ENCODE measurements at places on chromosomes 7 and 10.

DNA sequence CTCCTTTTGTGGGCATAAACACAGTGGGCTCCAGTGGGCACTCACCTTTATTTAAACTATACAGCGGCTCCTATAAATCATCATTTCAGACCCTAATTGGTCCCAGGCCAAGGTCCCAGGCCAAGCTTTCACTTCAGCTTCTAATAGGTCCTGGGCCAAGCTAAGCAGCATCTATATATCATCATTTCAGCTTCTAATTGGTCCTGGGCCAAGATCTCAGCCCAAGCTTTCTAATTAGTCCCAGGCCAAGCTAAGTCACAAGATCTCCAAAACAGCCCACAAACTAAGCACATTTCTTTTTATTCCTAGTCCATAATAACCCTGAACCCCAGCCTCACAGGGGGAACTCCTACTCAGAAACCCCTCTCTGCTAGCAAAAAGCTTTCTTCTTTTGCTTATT, 47.1 kb downstream of the ZNF680 start:
- DNase-seq = no peak

DNA sequence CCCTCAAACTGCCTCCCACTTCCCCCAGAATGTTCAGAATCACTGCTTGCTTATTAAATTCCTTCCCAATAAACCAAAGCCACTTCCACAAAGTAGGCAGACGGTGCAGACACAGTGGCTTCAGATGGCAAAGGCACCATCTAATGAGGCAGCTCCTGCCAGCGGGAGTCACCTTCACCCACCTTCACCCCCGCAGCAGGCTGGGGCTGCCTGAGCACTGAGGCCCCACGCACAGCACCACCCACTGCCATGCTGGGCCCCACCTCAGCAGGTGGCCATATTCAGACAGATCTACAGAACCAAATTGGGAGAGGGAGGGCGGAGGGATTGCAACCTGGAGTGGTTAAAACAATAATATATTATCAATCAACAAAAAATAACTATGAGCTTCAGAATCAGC, 118.5 kb downstream of the GRID1 start:
- DNase-seq = no peak

DNA sequence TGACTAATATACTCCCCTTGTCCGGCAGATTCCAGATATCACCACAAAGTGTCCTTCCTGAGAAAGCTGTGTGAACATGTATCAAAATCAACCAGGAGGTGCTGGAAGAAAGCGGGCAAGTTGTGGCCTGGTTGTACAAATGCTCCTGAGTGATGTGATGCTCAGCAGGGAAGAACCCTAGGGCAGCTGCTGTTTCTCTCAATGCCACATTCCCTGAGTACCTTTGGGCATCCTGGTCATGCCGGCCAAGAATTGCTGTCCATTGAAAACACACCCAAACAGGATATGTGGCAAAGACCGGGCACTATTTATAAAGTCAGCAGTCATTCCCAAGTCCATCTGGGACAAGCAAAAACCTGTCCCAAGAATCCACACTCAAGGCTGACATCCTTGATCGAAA, 7.8 kb upstream of the ADCY1 start:
- no peak for DNase-seq

GRCh38 chr7:128000048-128000447, 31.2 kb downstream of the LRRC4 start:
- no peak for DNase-seq

DNA sequence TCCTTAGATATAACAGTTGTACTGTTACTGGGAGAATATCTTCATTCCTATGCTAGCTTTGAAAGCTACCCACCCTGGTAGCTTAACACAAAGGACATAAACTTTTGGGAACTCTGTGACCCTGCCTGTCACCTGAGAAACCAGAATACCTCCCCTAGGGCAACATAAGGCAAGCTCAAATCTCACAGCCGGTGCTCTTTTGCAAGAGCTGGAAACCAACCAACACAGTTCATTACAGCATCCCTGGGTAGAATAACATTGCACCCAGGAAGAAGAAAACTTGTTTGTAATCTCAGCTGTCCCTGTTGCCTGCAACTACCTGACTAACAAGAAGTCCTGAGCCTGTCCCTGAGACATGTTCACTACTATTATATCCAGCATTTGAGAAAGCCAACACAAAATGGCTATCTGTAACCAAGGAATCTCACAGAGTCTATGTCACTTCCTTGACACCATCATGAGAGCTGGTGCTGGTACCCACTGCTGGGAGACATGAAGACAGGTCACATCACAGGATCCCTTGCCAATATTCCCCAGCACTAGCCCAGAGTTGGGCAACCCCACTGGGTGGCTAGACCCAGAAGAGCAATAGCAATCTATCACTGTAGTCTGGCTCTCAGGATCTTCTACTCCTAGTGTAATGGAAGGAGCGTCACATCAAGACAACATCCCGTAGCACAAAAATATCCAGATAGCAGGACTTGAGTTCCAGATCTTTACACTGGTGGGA, 31.3 kb downstream of the AKR1C3 start:
- no peak for DNase-seq

- no peak for DNase-seq
These were observed 47.5 kb upstream of the TMEM248 start for GRCh38 chr7:66873476-66873875.

GRCh38 chr7:52826515-52827265, 208.7 kb upstream of the POM121L12 start:
- peak; percentile 69 for DNase-seq

- peak; percentile 56 for DNase-seq
These were observed 319.8 kb upstream of the PHYHIPL start for GRCh38 chr10:58856508-58857240.

GRCh38 chr7:2474813-2475677, 1.2 kb downstream of the GRIFIN start:
- no peak for DNase-seq

GRCh38 chr10:86929468-86930380, 27.7 kb downstream of the MMRN2 start:
- no peak for DNase-seq

- no peak for DNase-seq
These were observed 45.2 kb upstream of the SEMA3D start for GRCh38 chr7:85232068-85232467.

GRCh38 chr10:73644767-73645166, 3.5 kb upstream of the MYOZ1 start:
- DNase-seq = no peak

- no peak for DNase-seq
These were observed 53.5 kb upstream of the ARMC3 start for GRCh38 chr10:22874189-22874854.

GRCh38 chr7:43195256-43195655, 82.8 kb downstream of the HECW1 start:
- no peak for DNase-seq

DNA sequence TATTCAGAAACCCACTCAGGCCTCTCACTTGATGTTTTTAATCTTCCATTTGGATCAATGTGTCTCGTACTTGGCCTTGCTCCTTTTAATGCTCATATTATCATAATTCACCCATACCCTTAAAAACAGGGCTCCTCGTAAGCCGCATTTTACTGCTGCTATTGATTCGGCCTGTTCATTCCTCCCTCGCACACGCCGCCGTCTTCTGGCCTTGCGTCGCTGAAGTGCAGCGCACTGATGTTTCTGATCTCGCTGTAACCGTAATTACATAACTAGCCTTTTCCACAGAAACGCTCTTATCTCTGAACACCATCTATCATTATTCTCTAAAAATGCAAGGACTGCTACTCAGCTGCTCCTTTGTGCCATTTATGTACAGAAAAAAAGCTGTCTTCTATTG, 544.5 kb upstream of the FOXK1 start:
- DNase-seq = no peak

DNA sequence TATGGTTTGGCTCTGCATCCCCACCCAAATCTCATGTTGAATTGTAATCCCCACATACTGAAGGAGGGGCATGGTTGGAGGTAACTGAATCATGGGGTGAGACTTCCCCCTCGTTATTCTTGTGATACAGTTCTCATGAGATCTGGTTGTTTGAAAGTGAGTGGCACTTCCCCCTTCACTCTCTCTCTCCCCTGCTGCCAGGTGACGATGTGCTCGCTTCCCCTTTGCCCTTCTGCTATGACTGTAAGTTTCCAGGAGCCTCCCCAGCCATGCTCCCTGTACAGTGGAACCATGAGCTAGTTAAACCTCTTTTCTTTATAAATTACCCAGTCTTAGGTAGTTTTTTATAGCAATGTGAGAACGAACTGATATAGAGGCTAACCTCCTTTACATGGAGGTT, 16.6 kb downstream of the PLPP4 start:
- DNase-seq = no peak

DNA sequence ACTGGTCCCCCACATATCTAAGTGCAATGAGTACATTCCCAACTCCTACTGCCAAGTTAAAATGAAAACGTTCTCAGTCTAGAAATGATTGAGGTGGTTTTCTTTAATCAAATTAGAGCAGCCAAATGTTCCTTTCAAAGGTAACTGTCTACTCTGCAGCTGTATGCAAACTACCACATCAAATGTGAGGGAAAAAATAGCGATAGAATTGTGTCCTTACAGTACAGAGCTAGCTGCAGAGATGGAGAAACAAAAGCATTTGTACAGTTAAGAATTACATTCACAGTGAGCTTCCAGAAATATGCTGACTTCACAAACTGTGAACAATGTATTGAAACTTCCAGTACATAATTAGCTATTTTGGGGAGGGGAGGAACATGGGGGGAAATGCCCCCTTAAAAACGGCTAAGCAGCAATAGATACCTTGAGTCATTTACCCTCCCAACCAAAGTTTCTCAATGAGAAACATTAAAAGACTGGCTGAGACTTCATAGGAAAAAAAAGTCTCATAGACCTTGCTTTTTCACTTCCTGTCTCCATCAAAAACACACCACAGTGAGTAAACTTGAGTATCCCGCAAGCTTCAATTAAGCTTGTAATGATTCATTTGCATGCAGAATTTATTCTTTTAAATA, 22.9 kb downstream of the CDK6 start:
- no peak for DNase-seq

GRCh38 chr7:112257073-112257472, 50.6 kb downstream of the ZNF277 start:
- DNase-seq = no peak

GRCh38 chr7:91137153-91137787, 127.0 kb upstream of the FZD1 start:
- no peak for DNase-seq

DNA sequence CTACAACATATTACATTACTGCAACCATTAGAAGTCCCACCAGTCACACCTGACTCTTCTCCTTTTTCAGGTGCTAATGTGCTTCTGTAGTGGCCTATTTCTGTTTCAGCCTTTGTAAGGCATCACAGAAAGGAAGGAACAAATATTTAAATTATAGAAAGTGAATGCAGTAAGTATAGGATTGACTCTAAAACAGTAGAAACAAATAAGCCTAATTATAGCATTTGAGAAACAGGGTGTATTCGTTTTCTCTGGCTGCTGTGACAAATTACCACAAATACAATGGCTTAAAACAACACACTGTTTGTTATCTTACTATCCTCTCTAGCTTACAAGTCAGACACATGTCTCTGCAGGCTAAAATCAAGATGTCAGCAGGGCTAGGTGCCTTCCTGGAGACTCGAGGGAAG, 69.4 kb downstream of the CCSER2 start:
- peak; percentile 7 for DNase-seq

DNA sequence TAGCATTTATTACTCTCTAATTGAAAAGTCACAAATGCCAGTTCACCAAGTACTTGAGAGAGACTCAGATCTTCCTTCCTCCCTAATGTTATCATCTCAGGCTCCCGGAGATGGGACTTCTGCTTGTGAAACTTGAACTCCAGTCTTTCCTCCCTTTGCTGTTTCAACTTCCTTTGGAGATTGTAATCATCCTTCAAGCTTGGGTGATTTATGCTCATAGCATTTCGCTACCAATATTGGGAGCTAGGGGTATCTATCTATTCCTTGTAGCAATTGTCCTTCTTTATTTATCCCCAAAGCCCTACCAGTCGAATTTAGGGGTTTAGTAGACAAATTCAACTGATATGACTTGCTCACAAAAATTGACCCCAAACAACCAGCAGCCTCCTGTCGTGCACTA, 117.9 kb upstream of the STARD3NL start:
- no peak for DNase-seq

DNA sequence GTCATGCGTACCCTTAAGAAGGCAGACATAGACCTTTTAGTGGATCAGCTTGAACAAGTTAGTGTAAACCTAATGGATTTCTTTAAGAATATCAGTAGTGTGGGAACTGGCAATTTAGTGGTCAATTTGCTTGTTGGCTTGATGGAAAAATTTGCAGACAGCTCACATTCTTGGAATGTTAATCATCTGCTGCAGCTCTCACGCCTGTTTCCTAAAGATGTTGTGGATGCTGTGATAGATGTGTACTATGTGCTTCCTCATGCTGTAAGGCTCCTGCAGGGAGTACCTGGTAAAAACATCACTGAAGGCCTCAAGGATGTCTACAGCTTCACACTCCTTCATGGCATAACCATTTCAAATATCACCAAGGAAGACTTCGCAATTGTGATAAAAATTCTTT, 103.4 kb downstream of the ABCA13 start:
- DNase-seq = no peak

DNA sequence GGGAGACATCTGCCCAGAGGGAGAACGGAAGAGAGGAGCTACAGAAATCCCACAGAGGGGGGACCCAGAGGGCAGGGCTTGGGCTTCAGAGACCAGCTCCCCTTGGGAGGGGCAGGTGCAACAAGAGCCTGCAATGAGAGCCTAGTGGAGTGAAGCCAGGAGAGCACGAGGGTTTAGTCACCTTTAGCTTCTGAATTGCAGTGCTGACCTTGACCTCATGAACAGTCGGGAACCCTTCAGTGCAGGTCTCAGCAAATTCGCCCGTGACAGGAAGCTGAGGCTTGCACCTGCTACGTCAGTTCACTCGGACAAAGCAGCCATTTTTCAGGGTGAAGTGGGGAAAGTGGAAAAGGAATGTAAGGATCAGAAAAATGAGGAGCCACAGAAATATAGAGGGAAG, 306.8 kb upstream of the CDC14C start:
- no peak for DNase-seq

- peak; percentile 66 for DNase-seq
These were observed 964 bp downstream of the FRMD4A start for GRCh38 chr10:14329746-14330173.

- DNase-seq = no peak
These were observed 21.1 kb upstream of the CFAP46 start for GRCh38 chr10:132963430-132963960.

GRCh38 chr10:46236941-46237681, 49.7 kb upstream of the ANTXRL start:
- DNase-seq = no peak

GRCh38 chr10:13661256-13661655, 74.5 kb downstream of the PRPF18 start:
- peak; percentile 48 for DNase-seq

GRCh38 chr10:30026578-30026977, 32.8 kb downstream of the JCAD start:
- no peak for DNase-seq

DNA sequence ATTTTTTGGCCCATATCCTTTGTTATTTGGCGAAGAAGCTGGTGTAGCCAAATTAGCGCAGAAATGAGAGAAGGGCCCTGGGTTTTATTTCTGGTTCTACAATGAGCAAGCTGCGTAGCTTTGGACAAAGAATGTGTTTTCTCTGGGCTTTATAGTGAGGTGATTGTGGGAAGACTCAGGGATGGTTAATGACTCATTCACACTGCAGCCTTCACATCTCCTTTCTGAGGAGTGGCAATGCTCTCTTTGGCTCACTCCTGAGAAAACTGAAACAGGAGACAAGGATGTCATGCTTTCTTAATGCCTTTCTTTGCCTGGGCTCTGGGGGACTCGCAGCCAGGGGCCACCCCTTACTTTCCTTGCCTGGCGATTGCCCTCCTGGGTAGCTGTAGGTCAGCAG, 271.0 kb upstream of the PODXL start:
- no peak for DNase-seq
